ENCODE measurements at places on chromosomes 5 and 9.

GRCh38 chr9:131709771-131710431 lies 30.0 kb downstream of the RAPGEF1 start:
- no peak for DNase-seq

DNA sequence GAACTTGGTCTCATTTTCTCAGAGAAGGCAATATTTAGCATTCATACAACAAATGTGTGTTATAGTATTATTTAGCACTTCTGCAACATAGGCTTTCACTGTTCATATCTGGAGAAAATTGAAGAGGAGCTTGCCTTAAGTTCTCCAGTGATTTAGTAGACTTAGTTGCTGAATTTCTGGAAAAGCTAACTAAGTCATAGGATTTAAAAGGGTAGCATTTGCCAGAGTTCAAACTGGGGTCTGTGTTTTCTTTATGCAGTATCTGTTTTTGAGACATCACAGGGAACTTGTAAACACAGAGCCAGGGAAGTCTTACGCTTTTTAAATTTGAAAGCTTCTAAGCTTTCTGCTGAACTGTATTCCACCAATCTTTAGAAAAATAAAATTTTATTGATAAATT lies 8.7 kb upstream of the PCSK5 start:
- DNase-seq, result no peak

GRCh38 chr5:159471904-159472303 lies 141.6 kb upstream of the IL12B start:
- DNase-seq, result no peak

GRCh38 chr9:98708933-98709911 lies at the start of gene GABBR2:
TSS of gene GABBR2 (minus strand) at chr9:98708935. CDS start at chr9:98708737, 198 bp downstream.
- no peak for DNase-seq

DNA sequence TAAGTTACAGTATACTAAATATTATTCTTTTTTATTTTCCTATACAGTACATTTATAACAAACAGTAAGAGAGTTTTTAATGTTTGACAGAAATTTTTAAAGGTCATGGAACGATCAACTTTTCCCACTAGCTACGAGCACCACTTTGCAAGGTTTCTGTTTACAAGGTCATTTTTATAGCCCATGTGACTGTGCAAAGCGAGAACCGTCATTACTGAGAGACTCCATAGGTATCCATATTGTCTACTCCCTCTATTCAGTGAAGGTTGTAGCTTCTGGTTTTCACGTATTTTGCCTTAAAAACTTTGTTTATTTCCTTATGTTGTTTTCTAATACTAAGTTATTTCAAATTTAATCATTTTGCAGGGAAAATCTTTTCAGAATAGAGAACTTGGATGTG lies 186.3 kb upstream of the RGMB start:
- no peak for DNase-seq

- DNase-seq, result no peak
These were observed 37.4 kb downstream of the UBQLN1 start for GRCh38 chr9:83670381-83670780.

Data from NCI-H1694 treated with DMSO at 0.1 percent for 48 hours (cell line).